Nucleus accumbens (tissue), 56 donors: ENCODE measurements at places on chromosomes 2 and 18.

DNA sequence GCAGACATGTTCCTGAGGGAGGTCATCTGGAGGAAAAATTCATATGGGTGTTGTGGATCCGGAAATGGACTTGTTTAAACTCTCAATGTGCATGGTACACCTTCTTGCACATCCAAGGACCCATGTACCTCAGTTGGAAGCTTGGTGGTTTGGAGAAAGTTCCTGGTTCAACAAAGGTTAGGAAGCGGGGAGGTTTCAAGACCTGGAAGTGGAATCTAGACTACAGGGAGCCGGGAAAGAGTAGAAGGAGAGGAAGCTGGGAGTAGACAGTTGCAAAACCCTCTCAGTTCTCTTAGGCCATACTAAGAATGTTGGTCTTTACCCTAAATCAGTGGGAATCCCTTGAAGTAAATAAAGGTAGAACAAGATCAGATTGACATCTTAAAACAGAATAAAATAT lies 209.8 kb upstream of the SPOPL start:
- DNase-seq, result no peak

DNA sequence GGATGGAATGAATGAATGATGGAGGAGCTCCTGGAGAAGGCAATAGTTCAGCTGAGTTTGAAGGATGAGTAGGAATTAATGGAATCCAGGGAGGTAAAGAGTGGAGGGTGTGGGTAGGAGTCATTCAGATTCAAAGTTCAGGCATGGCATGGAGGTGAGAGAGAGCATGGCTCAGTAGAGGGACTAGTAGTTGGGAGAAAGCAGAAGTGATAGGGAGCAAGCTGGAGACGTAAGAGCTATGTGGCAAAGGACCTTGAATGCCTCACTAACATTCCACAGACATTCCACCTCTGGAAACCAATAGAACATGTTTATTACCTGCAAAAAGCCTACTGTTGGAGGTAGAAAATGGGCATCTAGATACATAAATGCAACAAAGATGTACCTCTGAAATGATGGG lies 170.1 kb downstream of the HAUS1 start:
- no peak for DNase-seq

GRCh38 chr18:22676423-22676822 lies 256.7 kb upstream of the RBBP8 start:
- no peak for DNase-seq

DNA sequence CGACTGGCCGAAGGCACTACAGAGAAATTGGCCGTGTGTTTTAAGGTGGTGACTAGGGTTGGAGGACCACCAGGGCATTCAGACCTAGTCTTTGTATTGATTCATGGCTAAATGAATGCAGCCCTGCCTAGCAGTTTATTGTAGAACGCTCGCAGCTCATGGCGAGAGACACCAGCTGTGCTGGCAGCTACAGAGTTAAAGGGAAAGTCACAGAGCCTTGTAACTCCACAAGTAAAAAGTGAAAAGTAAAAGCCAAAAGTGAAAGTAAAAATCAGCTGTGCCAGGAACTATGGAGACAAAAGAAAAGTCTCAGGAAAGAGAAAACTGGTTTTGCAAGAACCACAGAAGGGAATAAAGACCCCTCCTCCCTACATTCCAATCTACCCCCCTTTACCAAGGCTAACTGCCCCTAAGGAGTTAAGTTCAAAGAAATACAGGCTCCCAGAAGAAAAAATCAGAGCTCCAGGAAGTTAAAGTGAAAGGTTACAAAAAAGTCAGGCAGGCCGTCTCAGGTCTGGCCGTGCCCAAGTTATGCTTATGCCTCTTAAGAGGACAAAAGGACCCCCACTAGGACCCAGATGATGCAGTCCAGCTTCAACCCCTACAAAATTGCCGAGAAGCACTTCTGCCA lies 46.4 kb upstream of the SELENOI start:
- no peak for DNase-seq

DNA sequence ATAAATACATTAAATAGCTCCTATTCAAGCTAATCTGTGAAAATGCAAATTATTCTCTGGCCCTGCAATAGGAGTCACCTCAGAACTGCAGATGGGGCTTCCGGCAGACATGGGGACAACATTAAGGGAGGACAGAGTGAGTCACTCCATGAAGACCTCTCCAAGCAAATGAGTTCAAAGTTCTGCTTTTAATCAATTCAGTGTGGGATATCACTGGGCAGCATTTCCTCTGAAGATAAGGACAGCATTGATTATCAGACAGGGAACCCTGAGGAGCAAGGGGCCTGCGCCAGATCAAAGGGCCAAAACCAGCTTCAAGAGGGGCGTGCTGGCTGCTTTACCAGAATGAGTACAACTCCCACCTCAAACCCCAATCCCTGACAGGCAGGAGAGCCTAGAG lies 356.9 kb upstream of the KLHL29 start:
- no peak for DNase-seq

DNA sequence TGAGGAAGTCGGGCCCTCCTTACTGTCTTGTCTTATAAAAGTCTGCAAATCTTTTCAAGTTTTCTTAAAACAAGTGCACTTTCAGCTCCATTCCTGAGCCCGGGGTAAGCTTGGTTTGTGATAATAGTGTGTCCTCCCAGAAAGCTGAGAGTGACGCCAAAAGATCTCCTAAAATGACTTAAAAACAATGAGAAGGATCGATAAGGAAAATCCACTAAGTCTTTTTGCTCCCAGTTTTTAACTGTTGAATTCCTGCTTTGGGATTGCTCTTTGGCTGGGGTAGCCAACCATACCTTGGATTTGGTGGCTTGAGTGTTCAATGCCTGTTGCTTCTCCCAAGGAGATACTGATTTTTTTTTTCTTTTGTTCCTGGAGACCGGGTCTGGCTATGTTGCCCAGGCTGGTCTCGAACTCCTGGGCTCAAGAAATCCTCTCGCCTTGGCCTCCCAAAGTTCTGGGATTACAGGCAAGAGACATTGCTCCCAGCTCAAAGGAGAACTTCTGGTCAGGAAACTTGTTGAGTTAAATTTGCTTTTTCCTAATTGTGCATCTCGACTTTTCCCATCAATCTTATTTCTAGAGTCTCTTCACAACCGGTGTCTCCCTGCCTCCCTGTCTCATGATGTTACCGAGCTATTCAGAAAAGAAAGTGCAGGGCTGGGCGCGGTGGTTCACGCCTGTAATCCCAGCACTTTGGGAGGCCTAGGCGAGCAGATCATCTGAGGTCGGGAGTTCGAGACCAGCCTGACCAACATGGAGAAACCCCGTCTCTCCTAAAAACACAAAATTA lies 3.0 kb downstream of the TGIF1 start:
- DNase-seq, result no peak

DNA sequence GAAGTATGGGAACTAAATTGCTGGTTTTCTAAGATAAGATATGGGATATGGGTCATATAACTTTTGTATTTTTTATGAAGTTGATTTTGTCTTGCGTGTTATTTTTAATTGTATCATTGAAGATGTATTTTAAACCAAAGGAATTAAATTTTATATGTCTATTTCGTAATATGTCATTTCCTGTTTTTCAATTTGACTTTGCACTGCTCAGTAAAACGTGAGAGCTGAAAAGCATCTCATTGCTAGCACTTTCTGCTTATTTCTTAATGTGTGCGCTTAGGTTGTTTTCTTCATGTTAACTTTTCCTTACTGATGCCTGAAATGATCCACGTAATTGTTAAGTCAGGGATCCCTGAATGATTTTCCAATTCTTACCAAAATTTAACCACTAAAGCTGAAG lies 41.2 kb upstream of the KLF11 start:
- DNase-seq, result no peak

DNA sequence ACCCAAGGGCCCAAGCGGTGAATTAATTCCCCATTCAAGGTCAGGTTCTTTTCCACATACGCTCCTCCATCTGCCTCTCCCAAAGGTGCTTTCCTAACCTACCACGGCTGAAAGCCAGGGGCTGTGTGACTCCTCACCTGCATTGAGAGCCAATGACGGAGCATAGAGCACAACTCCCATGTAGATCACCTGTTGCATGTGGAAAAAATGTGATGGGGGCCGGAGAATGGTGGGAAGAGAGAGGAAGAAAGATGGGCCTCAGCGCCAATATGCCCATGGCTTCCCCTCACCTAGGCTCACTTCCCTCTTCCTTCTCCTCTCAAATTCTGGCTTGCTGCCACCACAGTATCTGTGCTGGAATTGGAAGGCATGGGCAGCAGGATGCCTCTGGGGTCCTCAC lies 5.5 kb upstream of the ATRAID start:
- DNase-seq, result no peak

DNA sequence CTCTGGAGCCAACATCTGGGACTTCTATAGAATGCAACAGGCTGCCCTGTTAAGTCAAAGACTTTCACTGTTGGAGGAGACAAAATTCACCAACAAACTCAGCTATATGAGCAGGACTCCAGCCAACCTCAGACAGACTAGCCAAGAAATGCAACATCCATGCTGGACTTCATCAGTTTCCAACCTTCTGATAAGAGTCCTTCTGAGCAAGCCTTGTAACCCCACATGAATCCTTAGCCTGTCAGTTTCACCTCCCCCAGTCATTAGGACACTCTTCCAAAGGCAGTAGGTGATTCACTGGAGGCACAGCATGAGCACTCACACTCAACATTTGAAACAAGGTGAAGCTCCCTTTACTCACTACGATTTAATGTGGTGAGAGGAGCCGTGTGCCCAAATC lies 5.8 kb downstream of the TBC1D8 start:
- no peak for DNase-seq

GRCh38 chr18:51580580-51580979 lies 383.1 kb upstream of the MEX3C start:
- no peak for DNase-seq

DNA sequence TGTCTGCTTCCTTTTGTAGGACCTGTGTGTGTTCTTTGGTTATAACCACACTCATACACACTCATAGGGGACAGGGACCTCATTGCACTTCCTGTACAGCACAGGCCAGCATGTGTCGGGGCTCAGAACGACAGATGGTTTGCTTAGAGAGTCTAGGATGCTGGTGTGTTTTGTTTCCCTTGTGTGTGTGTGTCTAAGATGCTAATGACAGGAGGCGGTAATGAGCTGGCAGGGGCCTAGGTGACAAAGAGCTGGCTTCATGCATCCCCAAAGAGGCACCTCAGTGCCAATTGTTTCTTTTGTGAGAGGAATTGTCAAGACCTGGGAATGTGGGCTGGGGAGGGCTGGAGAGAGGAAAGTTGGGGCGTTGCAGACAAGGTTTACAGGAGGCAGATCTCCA lies 66.6 kb downstream of the CELF4 start:
- DNase-seq, result no peak
